ENCODE measurements at places on chromosomes 13 and 19. TPM values are rescaled to one million over a fixed set of nuclear protein-coding genes. Genes with fewer than 3 reads are reported as not detected.

EXOC3L2 gene
- total RNA-seq: 2.1 TPM

GRK1 gene
- not detected for total RNA-seq

TMEM238 gene
- not detected for total RNA-seq

ZNF444 gene
- total RNA-seq: 7.3 TPM

MATK gene
- total RNA-seq: 0.52 TPM

FPR1 gene
- total RNA-seq: 7.8 TPM

NCR1 gene
- total RNA-seq: not detected

CGB8 gene
- total RNA-seq: not detected

FXYD3 gene
- total RNA-seq: not detected
